ENCODE measurements at places on chromosomes 4 and X.

DNA sequence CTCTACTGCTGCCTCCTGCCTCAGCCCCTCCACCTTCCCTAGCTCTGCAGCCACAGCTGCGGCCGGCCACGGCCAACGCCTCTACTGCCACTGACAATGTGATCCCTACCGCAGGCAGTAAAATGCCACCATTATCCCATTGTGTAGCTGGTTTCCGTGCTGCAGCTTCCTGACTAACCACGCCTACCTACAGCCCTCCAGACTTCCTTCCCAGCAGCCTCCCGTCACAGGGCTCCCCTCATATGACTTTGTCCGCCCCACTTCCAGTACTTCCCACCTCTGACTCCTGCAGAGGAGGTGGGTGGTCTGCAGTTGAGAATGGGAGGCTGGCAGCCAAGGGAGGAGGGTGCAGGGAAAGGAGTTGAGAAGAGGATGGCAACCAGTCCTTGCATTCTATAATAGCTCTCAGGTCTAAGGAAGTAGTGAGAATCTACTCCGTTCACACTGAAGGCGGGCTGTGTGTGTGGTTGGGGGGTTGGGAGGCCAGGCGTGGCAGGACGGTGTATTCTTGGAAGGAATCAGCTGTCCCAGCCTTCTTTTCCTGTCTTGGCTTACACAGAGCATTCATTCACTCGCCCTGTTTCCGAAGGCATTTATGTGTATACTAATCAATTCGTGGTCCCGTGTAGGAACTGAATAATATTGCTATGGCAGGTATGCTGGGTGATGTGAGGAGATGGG, 33.1 kb upstream of the USP51 start:
- peak; percentile 53 for DNase-seq

- peak; percentile 4 for DNase-seq
Observed at GRCh38 chr4:107823870-107824349, 822 bp upstream of the SGMS2 start.

- peak; percentile 93 for DNase-seq
Observed at GRCh38 chr4:183504930-183505610, at the start of gene ING2. Gene ING2, plus strand, starts transcription at chr4:183505058. Its CDS starts 138 bp downstream, at chr4:183505196.

DNA sequence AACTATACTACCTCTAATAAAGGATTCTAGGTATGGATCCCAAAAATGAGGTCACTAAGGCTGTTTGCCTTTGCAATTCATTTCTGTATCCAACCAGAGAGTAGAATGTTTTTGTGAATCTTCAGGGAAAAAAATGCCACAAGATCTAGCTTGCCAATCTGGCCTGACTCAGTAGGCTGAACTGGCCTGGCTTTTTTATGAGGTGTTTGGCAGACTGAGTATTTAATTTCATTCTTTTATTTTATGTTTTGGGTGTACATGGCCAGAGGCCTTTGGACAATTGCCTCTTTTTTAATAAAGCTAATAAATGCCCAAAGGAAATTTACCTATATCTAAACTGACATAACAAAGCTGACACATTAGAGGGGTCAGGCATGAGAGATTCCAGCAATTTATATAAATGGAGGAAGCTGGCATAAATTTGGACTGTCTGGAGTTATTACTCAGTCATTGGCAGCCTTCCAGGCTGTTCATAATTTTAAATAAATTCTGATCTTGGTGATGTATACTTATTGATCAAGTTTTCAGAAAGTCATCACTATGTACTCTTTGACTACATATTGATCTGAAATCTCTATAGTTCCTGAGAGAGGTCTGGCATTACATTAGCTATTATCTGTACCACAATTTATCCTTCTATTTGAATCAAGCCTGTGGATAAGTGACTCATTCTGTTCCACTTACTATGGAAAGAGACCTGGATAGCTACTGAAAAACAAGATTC, 376.4 kb upstream of the NOCT start:
- no peak for DNase-seq

DNA sequence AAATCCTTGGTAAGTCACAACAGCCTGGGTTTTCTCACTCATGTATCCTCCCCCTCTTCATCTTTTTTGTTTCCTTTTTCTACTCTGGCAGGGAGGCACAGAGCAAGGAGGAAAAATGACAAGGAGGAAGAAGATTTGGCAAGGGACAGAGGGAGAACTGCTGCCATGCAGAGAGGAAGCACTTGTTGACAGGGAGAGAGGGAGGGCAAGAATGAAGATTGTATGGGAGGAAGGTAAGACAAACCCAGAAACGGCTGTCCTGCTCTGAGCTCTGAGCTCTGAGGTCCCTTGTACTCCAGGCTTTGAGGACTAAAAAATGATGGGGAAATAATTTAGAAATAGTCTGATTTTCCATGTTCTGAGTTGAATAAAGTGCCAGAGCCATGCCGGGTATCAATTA, 123.9 kb downstream of the DCHS2 start:
- DNase-seq = no peak

- no peak for DNase-seq
Observed at GRCh38 chr4:166162327-166162726, 289.3 kb downstream of the TLL1 start.

- DNase-seq = peak; percentile 70
Observed at GRCh38 chr4:1511441-1512041, 105.3 kb upstream of the NKX1-1 start.

DNA sequence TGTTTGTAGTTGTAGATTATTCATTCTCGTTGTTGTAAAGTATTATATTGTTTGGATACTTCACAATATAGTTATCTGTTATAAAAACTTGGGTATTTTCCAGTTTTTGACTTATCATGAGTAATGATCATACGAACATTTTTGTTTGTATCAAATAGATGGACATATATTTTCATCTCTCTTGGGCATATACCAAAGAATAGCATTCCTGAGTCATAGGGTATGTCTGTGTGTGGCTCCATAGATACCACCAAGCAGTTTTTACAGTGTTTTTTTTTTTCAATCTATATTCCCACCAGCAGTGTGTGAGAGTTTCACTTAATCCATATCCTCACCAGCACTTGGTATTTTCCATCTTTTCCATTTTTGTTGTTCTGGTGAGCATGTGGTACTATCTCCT, 89.7 kb upstream of the RAB40AL start:
- DNase-seq = no peak

GRCh38 chr4:119615068-119615719, 13.4 kb downstream of the PDE5A start:
- no peak for DNase-seq

GRCh38 chr4:179292468-179292867, 1850.2 kb upstream of the AGA start:
- no peak for DNase-seq

GRCh38 chrX:43655151-43656004, 721 bp upstream of the MAOA start:
- DNase-seq = peak; percentile 28

- peak; percentile 18 for DNase-seq
Observed at GRCh38 chr4:13527981-13528820, 16.1 kb downstream of the NKX3-2 start.

DNA sequence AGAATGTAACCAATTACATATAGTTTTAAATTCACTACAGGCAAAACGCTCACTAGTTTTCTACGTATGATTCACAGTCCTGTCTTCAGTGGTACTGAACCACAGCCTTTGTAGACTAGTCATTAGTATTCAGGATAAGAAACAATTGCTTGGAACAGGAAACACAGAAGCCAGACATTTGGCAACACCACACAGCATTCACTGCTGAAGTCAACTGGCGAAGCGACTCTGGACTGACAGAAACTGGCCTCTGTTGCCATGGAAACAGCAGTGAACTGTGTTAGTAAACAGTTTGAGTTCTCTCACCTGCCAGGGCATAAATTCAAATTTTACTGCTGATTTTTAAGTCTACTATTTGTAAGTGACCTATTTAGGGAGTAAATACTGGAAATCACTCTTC, 57.6 kb downstream of the MAPK10 start:
- peak; percentile 93 for DNase-seq

GRCh38 chr4:158067646-158068045, 105.2 kb downstream of the GASK1B start:
- DNase-seq = no peak

DNA sequence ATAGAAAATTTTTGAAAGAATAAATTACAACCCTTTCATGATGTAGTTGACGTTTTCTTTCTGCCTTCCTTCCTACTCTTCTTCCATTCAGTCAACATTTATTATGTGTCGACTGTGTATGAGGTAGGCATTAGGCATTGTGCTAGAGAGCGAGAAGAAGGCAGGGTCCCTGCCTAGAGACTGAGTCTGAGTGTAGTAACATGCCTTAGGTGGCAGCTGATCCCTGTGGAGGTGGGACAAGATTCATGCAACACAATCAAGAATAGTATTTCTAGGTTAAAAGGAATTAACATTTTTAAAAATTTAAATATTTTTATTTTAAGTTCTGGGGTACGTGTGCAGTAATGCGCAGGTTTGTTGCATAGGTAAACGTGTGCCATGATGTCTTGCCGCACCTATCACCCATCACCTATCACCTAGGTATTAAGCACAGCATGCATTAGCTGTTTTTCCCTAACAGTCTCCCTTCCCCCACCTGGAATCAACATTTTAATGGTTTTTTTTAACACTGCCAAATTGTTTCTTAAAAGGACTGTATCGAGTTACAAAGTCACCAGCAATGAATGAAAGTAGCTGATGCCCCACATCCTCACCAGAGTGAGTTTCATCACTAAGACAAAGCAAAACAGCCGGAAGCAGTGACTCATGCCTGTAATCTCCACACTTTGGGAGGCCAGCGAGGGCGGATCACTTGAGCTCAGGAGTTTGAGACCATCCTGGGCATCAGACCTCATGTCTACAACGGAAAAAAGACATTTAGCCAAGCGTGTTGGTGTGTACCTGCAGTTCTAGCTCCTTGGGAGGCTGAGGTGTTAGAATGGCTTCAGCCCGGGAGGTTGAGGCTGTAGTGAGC, 84.0 kb downstream of the WWC2 start:
- DNase-seq = no peak

DNA sequence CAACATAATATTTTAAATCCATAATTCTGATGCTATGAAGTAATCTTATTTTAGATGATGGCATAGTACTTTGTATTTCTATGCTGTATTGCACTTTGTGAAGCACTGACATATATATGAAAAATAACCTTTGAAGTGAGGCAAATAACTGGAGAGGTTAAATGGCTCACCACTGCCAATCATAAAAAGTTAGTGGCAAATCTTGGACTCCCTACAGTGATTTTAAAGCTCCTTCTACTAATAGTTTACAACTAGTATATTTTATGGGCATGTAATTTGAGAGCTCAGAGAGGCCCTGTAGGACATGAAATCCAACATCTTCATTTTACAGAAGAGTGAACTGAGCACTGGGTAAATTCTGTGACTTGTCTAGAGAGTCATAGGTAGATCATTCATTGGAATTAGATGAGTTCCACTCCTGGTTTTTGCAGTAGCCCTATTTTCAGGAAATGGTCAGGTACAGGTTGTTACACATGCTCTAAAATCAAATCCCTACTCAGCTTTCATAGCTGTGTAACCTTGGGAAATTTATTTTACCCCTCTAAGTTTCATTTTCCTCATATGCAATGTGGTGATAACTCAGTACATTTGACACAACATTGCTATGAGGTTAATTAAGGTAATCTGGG, 804 bp upstream of the GC start:
- no peak for DNase-seq

GRCh38 chr4:134936014-134936413, 734.4 kb upstream of the PABPC4L start:
- DNase-seq = no peak

GRCh38 chr4:153221783-153222706, 17.8 kb downstream of the TRIM2 start:
- peak; percentile 86 for DNase-seq

- DNase-seq = peak; percentile 1
Observed at GRCh38 chrX:88883200-88883599, 136.2 kb downstream of the CPXCR1 start.

GRCh38 chr4:142809559-142809958, 36.5 kb downstream of the INPP4B start:
- DNase-seq = no peak

GRCh38 chr4:121256887-121257466, 92.9 kb upstream of the TNIP3 start:
- DNase-seq = no peak

DNA sequence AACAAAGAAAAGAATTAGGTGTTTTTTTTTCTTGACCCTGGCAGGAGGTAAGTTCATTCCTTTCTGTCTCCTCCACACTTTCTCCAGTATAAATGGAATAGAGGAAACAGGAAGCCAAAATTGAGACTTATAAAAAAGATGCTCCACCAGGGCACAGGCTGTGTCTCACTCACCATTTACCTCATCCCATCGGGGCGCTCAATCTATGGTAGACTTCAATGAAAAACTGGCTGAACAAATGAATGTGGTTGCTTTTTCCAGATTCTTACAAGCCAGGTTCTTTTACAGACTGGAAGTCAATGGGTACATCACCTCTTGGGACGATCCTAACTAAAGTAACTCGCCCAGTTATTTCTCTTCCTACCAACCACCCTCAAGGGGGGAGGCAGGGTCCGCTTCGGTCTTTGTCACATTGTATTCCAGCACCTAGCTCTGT, 685 bp downstream of the COMMD8 start:
- no peak for DNase-seq

DNA sequence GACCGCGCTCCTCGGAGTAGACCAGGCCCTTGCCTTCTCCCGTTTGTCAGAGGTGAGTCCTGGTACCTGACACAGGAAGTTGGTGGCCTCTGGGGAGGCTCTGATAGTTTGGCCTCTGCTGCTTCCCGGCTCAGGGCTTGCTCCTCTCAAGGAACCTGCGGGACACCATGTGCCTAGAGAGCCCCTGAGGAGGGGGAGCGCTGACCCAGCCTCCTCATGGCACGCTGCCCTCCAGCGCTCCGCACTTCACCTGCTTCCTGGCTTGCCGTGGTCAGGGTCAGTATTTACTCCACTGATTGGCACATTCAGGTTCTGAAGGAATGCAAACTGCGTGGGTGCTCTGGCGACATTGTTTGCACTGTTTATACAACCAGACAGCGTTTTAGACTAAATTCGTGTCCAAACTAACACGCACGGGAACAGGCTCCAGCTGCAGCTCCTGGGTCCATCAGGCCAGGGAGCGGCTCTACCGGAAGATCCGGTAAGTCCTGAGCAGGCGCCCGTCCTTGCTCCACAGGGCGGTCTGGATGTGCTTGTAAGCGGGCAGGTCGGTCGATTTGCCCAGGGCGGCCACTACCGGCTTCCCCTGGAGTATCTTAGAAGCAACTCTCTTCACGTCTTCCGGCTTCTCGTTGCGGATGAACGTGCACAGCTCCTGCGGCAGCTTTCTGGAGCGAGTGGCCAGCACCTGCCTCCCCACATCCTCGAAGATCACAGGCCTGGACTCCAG, 121.6 kb upstream of the GRID2 start:
- no peak for DNase-seq

GRCh38 chr4:7183161-7183560, 9.2 kb upstream of the SORCS2 start:
- DNase-seq = no peak

Data from brain (organoid and tissue), 16 donors.